Bronchial epithelial cell (primary cell): ENCODE measurements at places on chromosomes 2 and 18.

- DNase-seq = peak; percentile 22
Measured at GRCh38 chr18:75207310-75208154, 1.4 kb downstream of the PTGR3 start.

DNA sequence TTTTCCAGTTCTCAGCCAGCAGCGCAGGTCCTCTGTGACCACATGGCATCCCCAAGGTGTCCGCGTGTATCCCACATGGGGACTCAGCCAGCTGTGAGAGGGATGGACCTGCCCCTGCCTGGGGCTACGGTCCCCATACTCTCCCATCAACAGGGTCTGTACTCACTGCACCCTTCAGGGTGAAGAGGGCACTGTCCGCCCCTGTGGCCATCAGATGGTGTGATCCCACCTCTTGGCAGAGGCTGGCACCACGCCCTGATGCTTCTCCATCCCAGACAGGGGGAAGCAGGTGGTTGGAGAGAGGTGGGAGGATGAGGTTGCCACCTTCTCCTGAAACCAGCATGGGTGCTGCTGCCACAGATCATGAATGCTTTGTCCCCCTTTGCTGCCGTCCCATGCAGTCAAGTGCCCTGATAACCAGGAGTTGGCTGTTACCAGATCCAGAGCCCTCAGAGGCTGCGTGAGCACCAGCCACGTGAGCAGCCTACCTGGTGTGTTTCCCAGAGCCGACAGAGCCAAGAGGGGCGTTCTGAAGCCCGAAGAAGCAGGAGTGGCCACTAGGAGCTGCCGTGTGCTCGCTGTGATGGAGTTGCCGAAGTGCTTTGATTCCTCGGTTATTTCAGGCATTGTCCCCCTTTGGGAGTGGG is 93.9 kb downstream of the SH3RF3 start:
- DNase-seq = no peak

DNA sequence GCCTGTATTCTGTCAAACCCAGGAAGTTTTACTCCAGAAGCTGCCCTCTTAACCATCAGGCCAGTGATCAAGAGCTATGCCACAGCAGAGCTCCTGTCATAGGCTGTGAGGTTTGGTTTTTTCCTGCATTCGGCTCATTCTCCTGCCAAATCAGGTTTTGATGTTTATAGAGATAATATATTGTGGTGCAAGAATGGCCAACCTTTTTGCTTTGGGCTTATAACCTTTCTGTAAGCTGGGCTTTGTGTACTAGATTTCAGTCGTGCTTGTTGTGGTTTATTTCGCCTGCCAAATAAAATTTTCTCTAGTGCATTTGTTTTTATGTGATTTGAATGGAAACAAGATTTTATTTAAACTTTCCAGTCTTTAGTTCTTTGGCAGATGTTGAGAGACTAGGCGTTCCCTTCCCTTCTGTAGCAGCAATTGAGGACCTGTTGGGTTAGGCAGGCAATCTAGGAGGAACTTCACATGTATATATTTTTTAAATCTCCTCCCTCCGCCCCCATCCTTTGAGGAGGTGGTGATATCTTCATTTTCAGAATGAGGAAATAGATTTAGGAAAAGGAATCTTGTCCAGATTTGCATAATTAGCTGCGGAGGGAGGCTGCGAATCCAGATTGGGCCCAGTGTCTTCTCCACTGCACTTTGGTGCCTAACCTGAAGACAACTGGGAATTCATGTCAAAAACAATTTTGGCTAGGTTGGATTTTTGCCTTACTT is 2.6 kb downstream of the KDM3A start:
- DNase-seq = no peak

DNA sequence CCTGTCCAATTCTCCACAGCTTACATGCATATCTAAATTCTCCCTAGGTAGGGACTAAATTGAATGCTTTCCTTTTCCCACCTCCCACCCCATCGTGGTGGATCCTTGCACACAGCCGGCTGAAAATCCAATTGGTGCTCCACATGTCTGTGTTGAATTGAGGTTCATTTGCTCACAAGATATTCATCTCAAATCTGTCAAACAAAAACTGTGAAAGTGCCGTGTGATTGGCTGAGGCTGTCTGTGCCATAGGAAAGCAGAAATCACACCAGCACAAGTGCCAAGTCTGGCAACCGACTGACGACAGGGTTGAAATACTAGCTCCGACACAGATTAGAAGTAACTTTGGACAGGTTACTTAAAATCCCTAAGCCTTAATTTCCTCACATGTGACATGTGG is 823.3 kb downstream of the TDRD15 start:
- no peak for DNase-seq

GRCh38 chr18:50606609-50607008 is 46.7 kb downstream of the MAPK4 start:
- no peak for DNase-seq
